T-cell (primary cell): ENCODE measurements at places on chromosomes 6 and 20.

DNA sequence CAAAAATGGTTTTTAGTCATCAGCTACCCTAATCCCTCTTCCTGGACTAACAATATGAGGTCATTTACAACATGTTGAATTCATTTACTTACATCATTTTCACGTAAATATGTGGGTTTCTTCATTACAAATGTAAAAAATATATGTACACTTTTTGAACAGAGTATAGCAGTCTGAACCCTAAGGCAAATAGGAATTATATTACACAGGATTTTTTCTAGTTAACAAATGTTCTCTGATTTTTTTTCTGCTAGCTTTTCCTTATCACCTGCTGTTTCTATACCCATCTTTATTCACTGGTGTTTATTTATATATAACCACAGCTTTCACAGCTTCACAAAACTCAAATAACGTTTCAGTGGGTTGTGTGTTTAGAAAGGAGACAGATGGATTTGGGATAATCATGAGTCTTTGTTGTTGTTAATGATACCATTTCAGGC is 21.0 kb upstream of the CD2AP start:
- no peak for DNase-seq

GRCh38 chr20:44180814-44181213 is 6.2 kb downstream of the JPH2 start:
- DNase-seq = no peak

DNA sequence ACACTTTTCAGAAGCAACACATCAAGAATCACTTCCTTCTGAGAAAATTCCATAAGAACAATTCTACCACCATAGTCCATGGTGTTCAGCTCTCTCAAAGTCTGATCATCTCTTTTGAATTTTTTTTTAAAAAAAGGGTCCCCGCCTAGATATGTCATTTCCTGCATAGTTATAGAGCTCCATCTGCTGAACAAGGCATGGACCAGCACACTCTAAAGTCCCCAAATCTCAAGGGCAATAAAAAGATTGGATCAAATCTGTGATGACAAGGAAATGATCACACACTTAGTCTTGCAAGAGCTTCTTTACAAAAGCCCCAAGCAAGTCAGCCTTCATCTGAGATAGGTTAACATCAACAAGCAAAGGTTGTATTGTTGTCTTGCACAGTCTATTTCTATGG is 100.7 kb upstream of the STMND1 start:
- no peak for DNase-seq

- no peak for DNase-seq
These were observed 108.5 kb upstream of the STMND1 start for GRCh38 chr6:16993396-16993795.

DNA sequence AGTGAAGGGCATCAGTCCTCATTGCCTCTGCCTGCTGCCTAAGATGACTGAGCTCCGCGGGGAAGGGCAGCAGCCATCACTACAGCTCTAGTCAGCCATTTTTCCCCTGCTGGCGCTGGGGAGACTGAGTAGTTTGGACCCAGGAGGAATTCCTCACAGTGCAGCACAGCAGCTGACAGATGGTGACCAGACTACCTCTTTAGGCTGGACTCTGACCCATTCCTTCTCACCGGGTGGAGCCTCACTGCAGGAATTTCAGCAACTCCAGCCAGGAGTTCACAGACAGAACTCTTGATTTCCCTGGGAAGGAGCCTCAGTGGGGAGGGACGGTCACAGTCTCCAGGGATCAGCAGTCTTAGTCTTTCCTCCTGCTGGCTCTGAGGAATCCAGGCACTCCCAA is 492.0 kb upstream of the MMS22L start:
- no peak for DNase-seq

DNA sequence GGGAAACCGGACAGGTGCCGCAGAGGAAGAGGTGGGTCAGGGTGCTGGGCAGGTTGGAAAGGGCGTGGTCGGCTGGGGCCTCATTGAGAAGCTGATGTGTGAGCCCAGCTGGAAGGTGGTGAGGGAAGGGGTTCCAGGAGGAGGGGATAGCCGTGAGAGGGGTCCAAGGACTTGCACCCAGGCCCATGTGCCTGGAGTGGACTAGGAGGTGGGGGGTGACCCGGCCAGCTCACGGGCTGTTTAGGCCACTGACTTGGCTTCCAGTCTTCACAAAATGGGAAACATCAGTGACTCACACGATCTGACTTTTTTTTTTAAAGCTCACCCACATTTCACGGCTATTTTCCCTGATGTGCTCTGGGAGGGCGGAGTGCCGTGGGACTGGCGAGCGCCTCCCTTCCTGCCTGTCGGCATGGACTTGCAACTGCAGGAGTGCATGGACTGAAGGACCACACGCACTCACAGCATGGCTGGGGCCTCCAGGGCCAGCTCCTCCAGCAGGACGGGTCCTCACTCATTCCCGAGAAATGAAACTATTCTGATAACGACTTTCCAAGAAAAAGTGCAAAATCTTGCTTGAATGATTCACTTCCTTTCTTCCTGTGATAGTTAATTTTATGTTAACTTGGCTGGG is 13.5 kb upstream of the PDE10A start:
- no peak for DNase-seq

DNA sequence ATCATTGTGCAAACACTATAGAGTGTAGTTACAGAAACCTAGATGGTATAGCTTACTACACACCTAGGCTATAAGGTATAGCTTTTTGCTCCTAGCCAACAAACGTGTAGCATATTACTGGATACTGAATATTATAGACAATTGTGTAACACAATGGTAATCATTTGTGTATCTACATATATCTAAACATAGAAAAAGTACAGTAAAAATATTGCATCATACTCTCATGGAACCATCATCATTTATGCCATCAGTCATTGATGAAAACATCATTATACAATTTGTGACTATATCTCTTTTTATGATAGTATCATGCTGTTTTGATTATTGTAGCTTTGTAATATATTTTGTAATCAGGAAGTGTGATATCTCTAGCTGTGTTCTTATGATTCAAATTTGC is 21.0 kb upstream of the HCRTR2 start:
- no peak for DNase-seq

- DNase-seq = no peak
These were observed 140.5 kb upstream of the ATXN1 start for GRCh38 chr6:16901782-16902181.
